A673 (cell line): ENCODE measurements at places on chromosomes 4 and X.

DNA sequence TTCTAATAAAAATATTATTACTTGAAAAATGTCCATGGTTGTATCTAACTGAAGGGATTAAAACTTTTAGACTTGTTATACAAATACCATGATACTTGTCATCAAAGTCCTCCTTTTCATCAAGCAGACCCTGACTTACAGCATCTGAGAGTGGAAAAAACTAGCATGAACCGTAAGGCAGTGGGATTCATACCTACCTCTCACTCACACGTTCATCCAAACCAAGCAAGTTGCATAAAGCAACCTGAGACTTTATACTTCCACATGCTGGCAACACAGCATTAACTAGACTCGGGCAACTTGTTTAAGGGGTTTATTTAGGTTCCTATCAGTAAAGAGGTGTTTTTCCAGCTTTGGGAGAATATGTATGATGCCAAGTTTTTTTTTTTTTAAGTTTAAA lies 22.6 kb upstream of the TLR7 start:
- no peak for DNase-seq
- H3K27me3 ChIP-seq, result peaks cover 3% of the 10 kb centered on the region
- H3K4me3 ChIP-seq, result no peak overlapping the region
- H3K27ac ChIP-seq, result no peak overlapping the region
- no peaks in the 10 kb centered on the region for H3K4me1 ChIP-seq

GRCh38 chrX:31603411-31604120 lies 531.7 kb upstream of the FTHL17 start:
- H3K27me3 ChIP-seq, result no peaks in the 10 kb centered on the region
- no peaks in the 10 kb centered on the region for H3K4me1 ChIP-seq
- DNase-seq, result no peak
- no peaks in the 10 kb centered on the region for H3K36me3 ChIP-seq
- H3K4me3 ChIP-seq, result no peak overlapping the region

DNA sequence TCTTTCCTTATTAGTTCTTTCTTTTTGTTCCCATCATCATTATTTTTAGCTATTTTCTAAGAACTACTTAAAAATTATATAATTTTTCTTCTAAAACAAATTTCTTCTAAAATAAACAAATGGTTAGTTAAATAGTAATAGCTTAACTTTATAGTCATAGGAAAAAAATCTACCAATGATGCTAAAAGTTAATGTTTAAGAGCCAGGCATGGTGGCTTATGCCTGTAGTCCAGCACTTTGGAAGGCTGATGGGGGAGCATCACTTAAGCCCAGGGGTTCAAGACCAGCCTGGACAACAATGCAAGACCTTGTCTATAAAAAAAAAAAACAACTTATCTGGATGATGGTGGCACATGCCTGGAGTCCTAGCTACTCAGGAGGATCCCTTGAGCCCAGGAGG lies 127.1 kb upstream of the ANXA3 start:
- DNase-seq, result no peak
- no peaks in the 10 kb centered on the region for H3K27me3 ChIP-seq
- no peak overlapping the region for H3K27ac ChIP-seq

GRCh38 chr4:29966386-29966785 lies 753.8 kb upstream of the PCDH7 start:
- H3K4me1 ChIP-seq, result no peaks in the 10 kb centered on the region
- H3K36me3 ChIP-seq, result no peaks in the 10 kb centered on the region
- no peak overlapping the region for H3K4me3 ChIP-seq
- no peak overlapping the region for H3K27ac ChIP-seq
- DNase-seq, result peak; percentile 18

DNA sequence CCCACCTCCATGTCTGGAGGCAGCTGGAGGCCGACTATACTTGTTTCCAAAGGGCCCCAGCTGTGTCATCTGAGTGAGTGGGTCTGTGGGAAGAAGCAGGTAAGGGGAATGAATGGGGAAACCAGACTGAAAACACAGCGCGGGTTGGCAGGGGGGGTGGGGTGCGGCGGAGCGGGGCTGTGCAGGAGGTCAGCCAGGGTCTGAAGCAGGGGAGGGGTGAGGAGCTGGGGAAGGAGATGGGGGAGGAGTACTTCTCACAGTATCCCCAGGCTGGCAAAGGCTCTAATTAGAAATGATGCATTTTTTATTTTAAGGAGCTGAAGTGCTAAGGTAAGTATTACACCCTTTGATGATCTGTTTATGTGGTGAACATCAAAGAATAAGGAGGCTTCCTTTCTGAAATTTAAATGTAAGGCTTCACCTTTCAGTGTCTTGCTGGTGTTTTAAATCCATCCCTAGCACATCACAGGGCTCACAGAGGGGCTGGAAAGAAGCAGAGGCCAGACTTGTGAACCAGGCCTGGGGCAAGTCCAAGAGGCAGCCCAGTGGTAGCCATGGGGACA lies 37.5 kb downstream of the SMIM20 start:
- DNase-seq, result no peak
- no peaks in the 10 kb centered on the region for H3K4me1 ChIP-seq
- no peak overlapping the region for H3K27ac ChIP-seq
- no peak overlapping the region for H3K4me3 ChIP-seq

GRCh38 chr4:3531318-3531878 lies 824 bp downstream of the LRPAP1 start:
- peaks cover 7% of the 10 kb centered on the region for H3K27me3 ChIP-seq
- peaks cover 10% of the 10 kb centered on the region for H3K36me3 ChIP-seq
- no peak for DNase-seq
- H3K4me3 ChIP-seq, result peak overlapping the region; percentile 91
- H3K27ac ChIP-seq, result peak overlapping the region; percentile 85

DNA sequence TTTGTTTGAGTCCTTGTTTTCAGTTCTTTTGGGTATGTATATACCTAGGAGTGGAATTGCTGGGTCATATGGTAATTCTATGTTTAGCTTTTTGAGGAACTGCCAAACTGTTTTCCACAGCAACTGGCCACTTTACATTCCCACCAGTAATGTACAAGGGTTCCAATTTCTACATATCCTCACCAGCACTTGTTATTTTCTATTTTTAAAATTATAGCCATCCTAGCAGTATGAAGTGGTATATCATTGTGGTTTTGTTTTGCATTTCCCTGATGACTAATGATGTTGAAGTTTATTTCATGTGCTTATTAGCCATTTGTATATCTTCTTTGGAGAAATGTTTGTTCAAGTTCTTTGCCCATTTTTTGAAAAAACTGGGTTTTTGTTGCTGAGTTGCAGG lies 39.6 kb downstream of the TMEM164 start:
- H3K27ac ChIP-seq, result no peak overlapping the region
- peaks cover 4% of the 10 kb centered on the region for H3K4me1 ChIP-seq
- DNase-seq, result no peak

DNA sequence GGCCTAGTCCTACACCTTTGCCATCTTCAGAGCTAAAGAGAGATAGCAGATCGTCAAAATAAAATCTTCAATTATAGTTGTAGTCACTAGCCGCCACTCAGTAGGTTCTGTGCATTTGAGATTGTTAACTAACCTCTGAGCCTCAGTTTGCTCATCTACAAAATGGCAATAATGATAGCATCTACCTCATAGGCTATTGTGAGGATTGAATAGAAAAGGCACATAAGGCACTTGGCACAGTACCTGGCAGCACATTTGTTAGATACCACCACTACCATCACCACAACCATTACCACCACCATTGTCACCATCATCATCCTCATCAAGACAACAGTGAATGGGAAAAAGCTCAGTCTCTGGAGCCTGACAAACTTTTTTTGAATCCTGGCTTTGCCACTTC lies 134.6 kb downstream of the AMMECR1 start:
- H3K27ac ChIP-seq, result no peak overlapping the region
- H3K27me3 ChIP-seq, result no peaks in the 10 kb centered on the region
- no peak overlapping the region for H3K4me3 ChIP-seq
- H3K4me1 ChIP-seq, result peaks cover 7% of the 10 kb centered on the region
- DNase-seq, result no peak

DNA sequence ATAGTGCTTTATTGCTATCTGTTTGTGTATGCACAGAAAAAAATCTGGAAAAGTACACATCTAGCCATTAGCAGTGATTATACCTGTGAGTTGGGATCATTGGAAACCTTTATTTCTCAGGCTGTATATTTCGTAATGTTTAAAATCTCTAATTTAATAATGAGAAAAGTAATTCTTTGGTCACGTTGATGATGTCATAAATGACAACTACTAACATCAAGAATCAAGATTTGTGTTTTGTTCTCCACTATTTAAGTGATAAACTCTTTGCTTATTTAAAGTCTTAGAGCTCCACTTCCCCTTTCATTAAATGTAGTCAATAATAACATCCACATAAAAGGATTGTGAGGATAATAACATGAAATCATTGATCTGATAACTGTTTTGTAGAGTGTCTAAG lies 126.2 kb downstream of the TMA16 start:
- DNase-seq, result no peak
- H3K4me3 ChIP-seq, result no peak overlapping the region
- no peaks in the 10 kb centered on the region for H3K36me3 ChIP-seq
- no peaks in the 10 kb centered on the region for H3K4me1 ChIP-seq
- H3K27me3 ChIP-seq, result no peaks in the 10 kb centered on the region

DNA sequence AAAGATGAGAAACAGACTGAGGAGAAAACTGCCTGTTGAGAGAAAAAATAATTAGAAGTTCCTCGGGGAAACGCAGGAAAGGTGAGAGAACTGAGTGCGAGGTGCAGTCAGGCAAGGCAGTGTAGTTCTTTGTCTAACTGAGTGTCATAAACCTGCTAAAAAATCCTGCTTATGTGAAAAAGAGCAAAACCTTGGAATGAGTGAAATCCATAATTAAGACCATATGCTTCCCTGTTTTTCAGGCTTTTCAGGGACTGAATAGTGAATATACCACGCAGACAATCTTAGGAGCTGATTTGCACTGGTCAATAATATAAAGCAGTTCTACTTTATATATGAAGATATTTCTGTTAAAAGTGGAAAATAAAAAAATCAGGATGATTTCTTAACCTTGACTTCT lies 104.9 kb downstream of the RASGEF1B start:
- DNase-seq, result no peak
- no peak overlapping the region for H3K27ac ChIP-seq
- H3K4me3 ChIP-seq, result no peak overlapping the region
- H3K4me1 ChIP-seq, result no peaks in the 10 kb centered on the region
- no peaks in the 10 kb centered on the region for H3K27me3 ChIP-seq

GRCh38 chr4:86910820-86911684 lies 18.8 kb upstream of the C4orf36 start:
- H3K4me3 ChIP-seq, result no peak overlapping the region
- no peaks in the 10 kb centered on the region for H3K4me1 ChIP-seq
- no peaks in the 10 kb centered on the region for H3K27me3 ChIP-seq
- DNase-seq, result no peak

GRCh38 chr4:41575207-41575606 lies 37.2 kb downstream of the LIMCH1 start:
- DNase-seq, result no peak
- H3K4me1 ChIP-seq, result peaks cover 4% of the 10 kb centered on the region
- H3K27ac ChIP-seq, result no peak overlapping the region
- peaks cover 23% of the 10 kb centered on the region for H3K27me3 ChIP-seq
- no peaks in the 10 kb centered on the region for H3K36me3 ChIP-seq
- H3K4me3 ChIP-seq, result no peak overlapping the region

DNA sequence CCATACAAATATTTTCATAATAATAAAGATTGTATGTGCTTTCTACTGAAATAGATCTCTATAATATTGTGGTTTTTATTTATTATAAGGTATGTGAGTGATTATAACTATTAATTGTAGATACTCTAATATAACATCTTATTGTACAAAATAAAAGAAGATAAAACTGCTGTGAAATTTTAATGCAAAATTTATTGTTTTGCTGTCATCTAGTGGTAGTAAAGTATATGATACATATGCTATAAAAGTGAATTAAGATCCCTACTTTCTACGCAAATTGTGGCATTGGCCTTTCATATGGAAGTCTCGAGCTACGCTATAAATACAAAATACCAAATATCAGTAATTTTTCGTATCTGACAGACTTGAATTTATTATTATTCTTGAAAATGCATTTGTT lies 19.3 kb downstream of the YIPF7 start:
- no peaks in the 10 kb centered on the region for H3K27me3 ChIP-seq
- no peak overlapping the region for H3K27ac ChIP-seq
- H3K36me3 ChIP-seq, result no peaks in the 10 kb centered on the region
- no peaks in the 10 kb centered on the region for H3K4me1 ChIP-seq

DNA sequence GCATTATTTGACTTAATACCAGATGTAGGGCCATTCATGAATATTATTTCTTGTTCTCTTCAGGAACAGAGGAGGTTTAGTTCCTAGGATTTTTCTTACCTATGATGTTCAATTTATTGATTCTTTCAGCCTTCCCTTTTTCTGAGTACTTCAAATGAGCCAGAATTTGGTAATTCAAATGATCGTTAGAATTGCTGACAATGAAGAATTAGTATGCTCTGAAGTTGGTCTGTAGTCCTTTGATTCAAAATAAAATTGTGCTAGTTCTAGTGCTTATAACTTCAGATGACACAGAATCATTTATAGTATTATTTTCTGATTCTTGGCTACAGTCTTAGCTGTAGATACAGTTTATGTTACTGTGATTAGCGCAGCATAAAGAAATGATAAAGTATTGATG lies 35.2 kb upstream of the WDR17 start:
- H3K36me3 ChIP-seq, result no peaks in the 10 kb centered on the region
- no peaks in the 10 kb centered on the region for H3K27me3 ChIP-seq
- no peak for DNase-seq
- H3K4me3 ChIP-seq, result no peak overlapping the region
- no peaks in the 10 kb centered on the region for H3K4me1 ChIP-seq
- no peak overlapping the region for H3K27ac ChIP-seq

DNA sequence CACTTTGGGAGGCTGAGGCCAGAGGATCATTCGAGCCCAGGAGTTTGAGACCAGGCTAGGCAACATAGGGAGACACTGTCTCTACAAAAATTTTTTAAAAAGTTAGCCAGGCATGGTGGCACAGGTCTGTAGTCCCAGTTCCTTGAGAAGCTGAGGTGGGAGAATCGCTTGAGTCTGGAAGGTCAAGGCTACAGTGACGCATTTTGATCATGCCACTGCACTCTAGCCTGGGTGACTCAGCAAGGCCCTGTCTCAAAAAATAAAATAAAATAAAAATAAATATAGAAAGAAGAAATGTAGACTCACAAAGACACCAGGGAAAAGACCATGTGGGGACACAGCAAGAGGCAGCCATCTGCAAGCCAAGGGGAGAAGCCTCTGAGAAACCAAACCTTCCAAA lies 42.3 kb upstream of the SLC7A3 start:
- no peak for DNase-seq
- H3K36me3 ChIP-seq, result no peaks in the 10 kb centered on the region
- no peaks in the 10 kb centered on the region for H3K27me3 ChIP-seq
- no peaks in the 10 kb centered on the region for H3K4me1 ChIP-seq

- H3K4me3 ChIP-seq, result no peak overlapping the region
- no peaks in the 10 kb centered on the region for H3K4me1 ChIP-seq
- H3K27ac ChIP-seq, result no peak overlapping the region
- no peak for DNase-seq
- H3K27me3 ChIP-seq, result peaks cover 4% of the 10 kb centered on the region
- no peaks in the 10 kb centered on the region for H3K36me3 ChIP-seq
Observed at GRCh38 chrX:151510203-151510602, 53.3 kb upstream of the PASD1 start.

GRCh38 chr4:89296896-89297295 lies 10.7 kb downstream of the GPRIN3 start:
- no peaks in the 10 kb centered on the region for H3K27me3 ChIP-seq
- no peaks in the 10 kb centered on the region for H3K36me3 ChIP-seq
- H3K4me3 ChIP-seq, result no peak overlapping the region

GRCh38 chr4:124212815-124213630 lies 499.5 kb downstream of the ANKRD50 start:
- H3K27me3 ChIP-seq, result no peaks in the 10 kb centered on the region
- H3K4me1 ChIP-seq, result peaks cover 14% of the 10 kb centered on the region
- H3K4me3 ChIP-seq, result no peak overlapping the region
- DNase-seq, result peak; percentile 41
- no peaks in the 10 kb centered on the region for H3K36me3 ChIP-seq

GRCh38 chr4:1336088-1336491 lies 10.9 kb upstream of the UVSSA start:
- H3K27me3 ChIP-seq, result no peaks in the 10 kb centered on the region
- DNase-seq, result no peak
- H3K36me3 ChIP-seq, result peaks cover 56% of the 10 kb centered on the region
